ENCODE measurements at places on chromosomes 1 and 21.

- DNase-seq: no peak
Observed at GRCh38 chr21:14479241-14479786, 66.8 kb downstream of the SAMSN1 start.

DNA sequence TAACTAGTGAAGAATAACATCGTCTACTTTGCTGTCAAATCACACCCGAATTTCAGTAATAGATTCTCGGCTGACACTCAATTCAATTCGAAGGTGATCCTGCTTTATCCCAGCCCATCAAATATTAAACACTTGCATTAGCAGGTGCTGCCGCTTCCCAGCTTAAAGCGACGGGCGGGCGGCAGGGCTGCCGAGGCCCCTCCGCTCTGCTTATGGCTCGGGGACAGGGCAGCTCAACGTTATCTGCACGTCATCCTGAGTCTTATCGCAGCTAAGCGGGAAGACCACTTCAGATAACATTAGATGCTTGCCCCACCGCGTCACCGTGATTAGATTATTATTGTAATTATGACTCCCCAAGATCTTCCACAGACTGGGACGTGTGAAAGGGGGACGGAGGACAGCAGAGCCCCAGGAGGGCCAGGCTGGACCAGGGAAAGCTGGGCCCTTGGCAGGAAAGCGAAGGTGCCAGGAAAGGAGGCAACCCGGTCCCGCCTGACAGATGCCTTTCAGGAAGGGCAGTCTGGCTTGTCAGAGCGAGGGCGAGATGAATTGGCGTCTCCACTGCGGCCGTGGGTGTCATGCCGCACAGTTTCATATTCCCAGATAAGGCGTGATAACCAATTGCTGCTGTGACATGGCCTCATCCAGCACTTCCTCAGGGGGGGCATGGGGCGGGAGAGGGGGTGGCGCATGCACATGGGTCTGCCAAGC, 37.0 kb downstream of the DMAP1 start:
- no peak for DNase-seq

GRCh38 chr1:220950576-220950975, 71.3 kb downstream of the HLX start:
- no peak for DNase-seq

DNA sequence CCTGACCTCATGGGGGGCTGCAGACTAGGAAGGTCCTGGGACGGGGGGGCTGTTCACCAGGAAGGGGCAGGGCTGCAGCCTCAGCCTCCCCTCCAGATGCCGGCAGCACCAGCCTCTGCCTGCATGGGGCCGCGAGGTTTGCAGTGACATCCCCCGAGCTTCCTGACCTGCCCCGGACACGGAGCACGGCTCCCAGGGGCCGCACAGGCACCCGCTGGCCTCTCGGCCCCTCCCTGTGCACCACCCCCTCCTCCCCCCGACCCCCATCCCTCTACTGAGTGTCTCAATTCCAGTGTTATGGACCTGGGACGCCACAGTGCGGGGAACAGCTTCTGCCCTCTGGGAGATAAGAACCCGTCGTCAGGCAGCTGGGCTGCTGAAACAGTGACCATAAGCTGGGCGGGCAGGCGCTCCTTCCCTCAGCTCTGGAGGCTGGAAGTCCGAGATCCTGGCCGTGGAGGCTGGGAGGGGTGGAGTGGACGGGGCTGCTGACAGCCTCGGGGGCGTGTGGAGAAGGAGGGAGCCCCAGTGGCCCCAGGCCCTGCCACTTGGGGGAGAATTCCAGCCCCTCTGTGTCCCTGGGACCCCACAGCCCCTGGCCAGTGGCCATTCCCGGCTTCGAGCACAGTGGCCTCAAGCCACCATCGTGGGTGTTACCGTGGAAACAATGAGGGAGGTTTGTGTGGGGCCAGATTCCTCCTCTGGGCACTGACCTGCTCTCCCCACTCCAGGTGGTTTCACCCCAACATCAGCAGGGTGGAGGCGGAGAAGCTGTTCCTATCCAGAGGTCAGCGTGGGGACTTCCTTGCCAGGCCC, 11.6 kb downstream of the RNF223 start:
- no peak for DNase-seq

DNA sequence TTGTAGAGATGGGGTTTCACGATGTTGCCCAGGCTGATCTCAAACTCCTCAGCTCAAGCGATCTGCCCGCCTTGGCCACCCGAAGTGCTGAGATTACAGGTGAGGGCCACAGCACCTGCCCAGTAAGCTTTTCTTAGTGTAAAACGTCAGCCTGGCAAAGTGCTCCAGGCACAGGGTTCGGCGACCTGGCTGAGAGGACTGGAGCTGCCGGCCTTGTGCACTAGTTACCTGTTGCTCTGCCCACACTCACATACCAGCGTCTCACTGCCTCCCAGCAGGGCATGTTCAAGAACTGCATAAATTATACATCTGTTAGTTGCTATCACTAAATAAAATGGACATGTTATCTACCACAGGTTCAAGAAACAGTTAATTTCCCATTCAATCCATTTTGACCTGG, 55.2 kb downstream of the DEGS1 start:
- DNase-seq: no peak

- DNase-seq: no peak
Observed at GRCh38 chr1:167061073-167061464, 29.1 kb downstream of the GPA33 start.

DNA sequence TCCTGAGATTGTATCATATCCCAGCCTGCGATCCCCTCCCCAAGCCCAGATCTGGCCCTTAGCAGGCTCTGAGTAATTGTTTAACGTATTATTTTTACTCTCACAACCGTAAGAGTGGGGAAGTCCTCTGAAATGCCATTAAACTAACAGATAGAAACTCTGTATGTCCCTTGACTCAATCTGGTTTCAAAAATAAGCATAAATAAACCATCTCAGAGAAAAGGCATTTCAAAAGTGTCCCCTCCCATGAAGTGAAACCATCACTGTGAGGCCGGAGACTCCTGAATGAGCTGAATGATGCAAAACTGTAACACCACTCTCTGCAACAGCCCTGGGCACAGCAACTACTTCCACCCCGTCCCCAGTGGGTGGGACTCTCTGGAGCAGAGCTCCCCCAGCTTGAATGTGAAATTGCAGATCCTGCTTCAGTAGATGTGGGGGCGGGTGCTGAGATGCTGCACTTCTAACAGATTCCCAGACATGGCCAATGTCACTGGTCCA, 104.1 kb downstream of the SYF2 start:
- DNase-seq: no peak

DNA sequence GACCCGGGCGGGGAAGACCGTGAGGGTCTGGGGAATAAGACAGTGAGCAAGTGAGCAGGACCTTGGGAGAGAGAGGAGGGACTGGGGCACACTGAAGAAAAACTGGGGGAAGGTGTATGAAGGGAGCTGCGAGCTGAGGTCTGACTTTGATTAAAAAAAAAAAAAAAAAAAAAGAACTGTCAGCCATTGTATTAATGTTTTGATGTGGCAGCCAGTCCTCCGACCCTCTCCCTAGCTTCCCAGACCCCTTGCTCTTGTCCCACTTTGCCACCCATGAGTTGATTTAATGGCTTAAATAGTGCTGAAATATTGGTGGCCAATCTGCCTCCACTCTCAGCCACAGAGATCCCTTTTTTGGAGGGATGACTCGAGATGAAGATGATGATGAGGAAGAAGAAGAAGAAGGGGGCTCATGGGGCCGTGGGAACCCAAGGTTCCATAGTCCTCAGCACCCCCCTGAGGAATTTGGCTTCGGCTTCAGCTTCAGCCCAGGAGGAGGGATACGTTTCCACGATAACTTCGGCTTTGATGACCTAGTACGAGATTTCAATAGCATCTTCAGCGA, 652 bp downstream of the HAX1 start:
- DNase-seq: no peak

GRCh38 chr1:201016211-201016651, 7.3 kb downstream of the KIF21B start:
- no peak for DNase-seq

- no peak for DNase-seq
Observed at GRCh38 chr1:106037526-106037925, 1018.9 kb upstream of the PRMT6 start.

- DNase-seq: peak; percentile 22
Observed at GRCh38 chr1:19661721-19662228, 2.9 kb upstream of the HTR6 start.

- DNase-seq: no peak
Observed at GRCh38 chr1:3543076-3544039, 68.0 kb downstream of the MEGF6 start.

GRCh38 chr1:245598524-245599305, 443.9 kb downstream of the KIF26B start:
- DNase-seq: no peak

- DNase-seq: no peak
Observed at GRCh38 chr1:27333717-27334279, 8.0 kb upstream of the SYTL1 start.

GRCh38 chr21:29261555-29262540, 36.9 kb upstream of the BACH1 start:
- DNase-seq: no peak

DNA sequence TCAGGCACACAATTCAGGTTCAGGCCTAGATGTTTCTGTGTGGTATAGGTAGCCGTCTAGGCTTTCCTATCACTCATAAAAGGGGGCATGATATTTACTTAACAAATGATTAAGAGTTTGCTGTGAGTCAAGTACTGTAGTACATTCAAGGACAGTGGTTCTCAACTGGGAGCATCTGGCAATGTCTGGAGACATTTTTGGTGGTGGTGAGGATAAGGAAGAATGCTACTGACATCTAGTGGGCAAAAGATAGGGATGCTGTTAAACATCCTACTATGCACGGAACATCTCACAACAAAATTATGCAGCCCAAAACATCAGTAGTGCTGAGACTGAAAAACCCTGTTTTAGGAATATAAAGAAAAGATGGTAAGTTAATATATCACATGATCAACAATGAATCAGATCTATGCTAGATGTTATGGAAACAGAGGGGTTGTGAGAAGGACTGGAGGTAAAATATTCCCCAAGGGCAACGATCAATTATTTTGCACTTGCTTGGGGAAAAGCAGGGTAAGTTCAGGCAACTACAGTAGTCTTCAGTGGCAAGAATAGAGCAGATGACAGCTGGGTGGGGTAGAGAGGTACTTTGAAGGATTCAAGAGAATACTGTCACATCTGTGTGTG, 4.9 kb downstream of the DNTTIP2 start:
- DNase-seq: peak; percentile 7

GRCh38 chr1:198723127-198723526, 84.3 kb downstream of the PTPRC start:
- no peak for DNase-seq

- DNase-seq: no peak
Observed at GRCh38 chr1:7255303-7256058, 470.2 kb downstream of the CAMTA1 start.

GRCh38 chr21:45404730-45405270, at the start of gene COL18A1:
Gene COL18A1, plus strand, starts transcription at chr21:45405165. Its CDS starts 66 bp downstream, at chr21:45405231.
- no peak for DNase-seq

DNA sequence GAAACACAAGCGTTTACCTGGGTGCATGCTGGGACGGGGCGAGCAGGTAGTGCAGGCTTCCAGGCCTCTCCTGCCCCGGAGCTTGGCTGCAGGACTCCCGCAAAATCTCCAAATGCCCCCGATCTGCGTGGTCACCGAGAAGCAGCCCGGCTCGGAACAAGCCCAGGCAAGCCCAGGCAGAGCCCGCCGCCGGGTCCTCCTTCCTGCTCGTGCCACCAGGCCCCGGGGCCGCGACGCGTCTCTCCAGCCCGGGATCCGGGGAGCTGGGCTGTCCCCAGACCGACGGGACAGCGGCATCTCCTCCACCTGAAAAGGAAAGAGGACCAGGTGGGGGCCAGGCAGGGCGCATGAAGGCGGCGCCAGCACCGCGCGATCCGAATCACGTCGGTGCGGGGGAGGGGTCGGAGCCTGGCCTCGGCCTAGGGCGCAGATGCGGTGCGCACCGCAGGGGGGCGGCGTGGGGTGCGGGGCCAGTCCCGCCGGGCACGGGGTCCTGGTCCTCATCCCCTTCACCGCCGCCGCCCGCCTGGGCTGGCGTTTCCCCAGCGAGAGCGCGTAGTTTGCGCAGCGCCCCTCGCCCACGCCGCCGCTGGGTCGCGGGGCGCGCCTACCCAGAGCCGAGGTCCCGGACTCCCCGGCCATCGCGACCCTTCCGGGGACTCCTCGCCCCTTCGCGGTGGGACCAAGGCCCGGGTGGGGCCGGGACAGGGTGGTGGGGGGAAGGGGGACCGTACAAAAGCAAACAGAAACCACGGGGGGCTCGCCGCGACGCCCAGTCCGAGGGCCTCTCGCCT, 52.4 kb upstream of the H6PD start:
- no peak for DNase-seq

GRCh38 chr1:42043182-42043581, 110.0 kb upstream of the GUCA2B start:
- DNase-seq: no peak

GRCh38 chr1:209585672-209586071, 2.2 kb downstream of the CAMK1G start:
- peak; percentile 63 for DNase-seq

- no peak for DNase-seq
Observed at GRCh38 chr21:37557261-37557950, 190.8 kb downstream of the DYRK1A start.

GRCh38 chr1:51329443-51330325, 678 bp downstream of the TTC39A start:
- DNase-seq: no peak

DNA sequence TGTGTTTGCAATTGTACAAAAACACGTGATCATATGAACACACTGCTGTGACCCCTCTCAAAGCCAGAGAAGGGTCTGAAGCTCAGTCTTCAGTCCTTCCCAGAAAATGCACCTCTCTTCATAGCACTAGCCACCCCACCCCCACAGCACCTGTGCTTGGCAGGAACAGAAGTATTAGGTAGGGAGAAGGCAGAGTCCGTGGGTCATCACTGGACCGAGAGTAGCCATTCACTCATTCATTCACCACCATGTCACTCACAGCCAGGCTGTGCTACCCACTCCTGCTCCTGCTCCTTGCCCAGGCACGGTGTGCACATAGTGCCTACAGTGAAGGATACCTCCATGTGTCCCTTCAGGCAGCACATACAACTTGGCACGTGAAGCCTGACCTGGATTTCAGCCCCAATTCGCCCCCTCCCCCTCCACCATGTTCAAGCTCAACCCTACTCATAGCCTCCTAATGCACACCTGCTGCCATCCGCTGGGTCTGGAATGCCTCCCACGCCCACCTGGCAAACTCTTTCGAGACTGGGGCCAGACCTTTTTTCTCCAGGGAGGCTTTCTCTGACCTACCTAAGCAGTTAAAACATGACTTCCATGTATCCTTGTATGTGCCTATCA, 81.9 kb upstream of the GALNT2 start:
- DNase-seq: no peak

DNA sequence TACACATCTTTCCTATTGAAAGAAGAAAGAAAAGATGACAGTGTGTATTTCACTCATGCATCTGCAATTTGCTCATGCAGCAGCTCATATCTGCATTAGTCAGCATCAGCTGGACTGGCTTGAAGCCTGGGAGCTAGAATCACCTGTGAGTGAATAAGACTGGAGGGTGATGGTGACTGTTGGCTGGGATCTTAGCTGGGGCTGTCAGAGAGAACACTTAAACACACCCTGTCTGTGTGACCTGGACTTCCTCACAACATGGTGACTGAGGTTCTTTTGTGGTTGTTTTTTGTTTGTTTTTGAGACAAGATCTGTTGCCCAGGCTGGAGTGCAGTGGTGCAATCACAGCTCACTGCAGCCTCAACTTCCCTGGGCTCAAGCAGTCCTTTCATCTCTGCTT, 24.9 kb downstream of the KLHDC7A start:
- no peak for DNase-seq
